ENCODE measurements at places on chromosomes 12 and 14.

DNA sequence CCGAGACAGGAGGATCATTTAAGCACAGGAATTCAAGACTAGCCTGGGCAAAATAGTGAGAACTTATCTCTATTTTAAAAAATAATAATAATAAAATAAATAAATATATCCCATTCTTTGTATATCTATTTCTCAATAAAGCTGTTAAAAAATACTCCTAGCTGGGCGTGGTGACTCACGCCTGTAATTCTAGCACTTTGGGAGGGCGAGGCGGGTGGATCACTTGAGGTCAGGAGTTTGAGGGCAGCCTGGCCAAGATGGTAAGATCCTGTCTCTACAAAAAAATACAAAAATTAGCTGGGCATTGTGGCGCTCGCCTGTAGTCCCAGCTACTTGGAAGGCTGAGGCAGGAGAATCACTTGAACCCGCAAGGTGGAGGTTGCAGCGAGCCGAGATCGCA, 75.7 kb upstream of the TBX3 start:
- no peak for DNase-seq

DNA sequence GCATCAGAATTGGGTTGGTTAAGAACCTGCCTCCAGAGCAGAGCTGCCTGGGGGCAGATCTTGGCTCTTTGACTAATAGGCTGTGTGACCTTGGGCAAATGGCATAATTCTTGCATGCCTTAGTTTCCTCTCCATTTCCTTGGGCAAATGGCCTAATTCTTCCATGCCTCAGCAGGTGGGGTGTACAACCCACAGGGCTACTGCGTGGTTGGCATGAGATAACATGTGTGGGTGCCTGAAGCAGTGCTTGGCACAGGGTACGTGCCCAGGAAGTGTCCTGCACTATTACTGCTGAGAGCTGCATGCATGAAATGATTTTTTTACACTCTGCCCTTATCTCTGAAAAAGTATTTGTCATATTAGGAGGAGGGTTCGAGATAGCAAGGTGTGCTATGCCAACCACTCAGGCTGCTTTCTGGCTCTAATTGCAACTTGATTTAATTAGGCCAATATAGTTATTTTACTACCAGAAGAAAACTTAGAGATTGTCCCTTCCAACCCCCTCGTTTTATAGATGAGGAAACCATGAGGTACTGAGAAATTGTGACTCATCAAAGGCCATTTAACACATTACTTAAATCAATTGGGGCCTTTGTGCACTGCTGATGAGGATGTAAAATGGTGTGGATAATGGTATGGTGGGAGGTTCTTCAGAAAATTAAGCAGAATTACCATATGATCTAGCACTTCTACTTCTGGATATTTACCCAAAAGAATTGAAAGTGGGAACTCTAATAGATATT, 161.6 kb upstream of the HIF1A start:
- DNase-seq = no peak

- DNase-seq = no peak
Measured at GRCh38 chr12:108839018-108839889, 18.1 kb downstream of the SSH1 start.

DNA sequence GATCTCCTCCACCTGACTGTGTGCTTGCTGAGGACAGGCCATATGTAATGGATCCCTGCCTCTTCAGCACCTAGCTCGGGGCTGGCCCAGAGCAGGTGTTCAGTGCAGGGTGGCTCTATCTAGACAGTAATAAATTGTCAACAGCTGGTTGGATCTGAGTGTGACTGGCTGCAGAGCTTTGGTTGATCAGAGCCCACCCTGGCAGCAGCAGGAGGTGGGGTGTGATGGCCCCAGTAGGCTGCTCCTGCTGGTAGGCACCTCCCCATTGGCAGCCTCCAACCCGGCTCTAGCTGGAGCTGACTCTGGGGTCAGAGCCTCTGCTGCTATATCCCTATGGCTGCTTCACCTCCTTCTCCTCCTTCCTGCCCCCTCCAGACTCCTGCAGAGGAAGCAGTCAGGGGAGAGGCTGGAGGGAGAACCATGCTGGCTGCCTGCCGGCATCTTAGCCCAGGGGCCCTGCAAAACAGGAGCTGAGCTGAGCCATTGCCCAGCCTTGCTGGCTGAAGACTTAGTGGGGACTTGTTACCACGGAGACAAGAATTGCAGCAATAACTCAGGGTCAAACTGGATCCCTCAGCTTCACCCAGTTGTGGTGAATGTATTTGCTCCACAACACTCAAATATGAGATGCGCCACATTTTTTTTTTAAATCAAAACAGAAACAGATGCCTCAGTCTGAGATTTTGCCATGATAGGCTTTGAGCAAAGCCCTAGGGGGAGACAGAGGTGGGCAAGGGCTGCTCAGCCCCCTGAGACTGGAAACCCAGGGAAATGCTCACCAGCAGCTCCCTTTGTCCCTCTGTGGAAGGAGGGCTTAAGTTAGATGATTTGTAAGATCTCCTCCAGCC, 22.2 kb downstream of the TMEM63C start:
- DNase-seq = no peak

DNA sequence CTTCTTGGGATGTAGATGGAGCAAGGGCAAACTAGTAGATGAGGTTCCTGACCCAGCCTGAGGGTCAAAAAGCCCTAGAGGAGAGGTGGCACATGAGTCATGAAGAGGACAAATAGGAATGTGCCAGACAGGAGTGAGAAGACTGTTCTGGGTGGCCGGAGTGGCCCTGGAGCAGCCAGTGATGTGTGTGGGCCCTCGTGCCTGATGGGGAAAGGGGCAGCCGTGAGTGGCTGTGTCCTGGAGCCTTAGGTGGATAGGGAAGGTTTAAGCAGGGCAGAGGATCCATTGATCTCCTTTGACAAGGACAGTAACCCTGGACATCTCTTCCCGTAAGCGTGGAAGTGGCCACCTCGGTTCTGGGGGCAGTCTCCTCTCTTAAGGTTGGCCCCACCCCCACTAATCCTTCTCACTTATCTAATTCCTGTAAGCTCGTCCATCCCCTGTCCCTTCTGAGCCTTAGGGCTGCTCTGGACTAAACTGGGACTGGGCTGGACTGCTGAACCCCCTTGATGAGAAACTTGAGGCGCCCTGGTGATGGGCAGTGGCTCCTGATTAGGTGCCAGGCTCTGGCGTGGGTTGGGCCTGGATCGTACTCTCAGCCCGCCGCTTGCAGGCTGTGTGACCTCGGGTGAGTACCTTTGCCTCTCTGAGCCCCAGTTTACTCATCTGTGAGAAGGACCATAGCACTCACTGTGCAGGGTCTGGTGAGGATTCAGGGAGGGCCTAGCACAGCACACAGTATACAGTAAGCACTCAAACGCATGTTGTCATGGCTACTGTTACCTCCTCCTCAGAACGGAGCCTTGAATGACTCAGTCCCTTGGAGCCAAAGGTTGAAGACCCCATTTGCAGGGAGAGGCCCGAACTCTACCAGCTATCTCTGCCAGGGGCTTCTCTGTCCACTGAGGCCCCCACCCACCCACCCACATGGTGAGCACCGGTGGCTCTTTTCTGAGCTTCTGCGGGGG, 4.0 kb downstream of the FAM222A start:
- no peak for DNase-seq

- DNase-seq = no peak
Measured at GRCh38 chr12:91926848-91927247, 218.8 kb downstream of the BTG1 start.

- DNase-seq = no peak
Measured at GRCh38 chr12:66623455-66623854, 55.4 kb downstream of the GRIP1 start.

GRCh38 chr12:47858511-47859266, 39.0 kb upstream of the HDAC7 start:
- no peak for DNase-seq

- no peak for DNase-seq
Measured at GRCh38 chr14:55387121-55387520, 24.5 kb downstream of the ATG14 start.

DNA sequence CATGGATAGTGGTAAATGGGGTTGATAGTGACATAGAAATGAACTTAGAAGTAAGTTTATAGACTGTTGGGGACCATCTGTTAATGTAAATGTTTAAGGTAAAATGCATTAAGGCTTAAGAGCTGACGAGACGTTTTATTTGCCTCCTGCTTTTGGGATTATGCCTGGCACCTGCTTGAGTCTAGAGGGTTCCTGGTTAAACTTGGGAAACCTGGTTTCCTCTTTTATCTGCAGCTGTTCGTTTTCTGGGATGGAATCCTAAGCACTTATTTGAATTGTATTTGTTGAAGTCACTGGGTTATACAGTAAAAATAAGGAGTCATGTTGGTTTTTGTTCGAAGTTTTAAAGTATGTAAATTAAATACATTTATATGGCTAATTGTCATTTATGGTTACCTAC, 914.7 kb downstream of the NRXN3 start:
- DNase-seq = no peak

DNA sequence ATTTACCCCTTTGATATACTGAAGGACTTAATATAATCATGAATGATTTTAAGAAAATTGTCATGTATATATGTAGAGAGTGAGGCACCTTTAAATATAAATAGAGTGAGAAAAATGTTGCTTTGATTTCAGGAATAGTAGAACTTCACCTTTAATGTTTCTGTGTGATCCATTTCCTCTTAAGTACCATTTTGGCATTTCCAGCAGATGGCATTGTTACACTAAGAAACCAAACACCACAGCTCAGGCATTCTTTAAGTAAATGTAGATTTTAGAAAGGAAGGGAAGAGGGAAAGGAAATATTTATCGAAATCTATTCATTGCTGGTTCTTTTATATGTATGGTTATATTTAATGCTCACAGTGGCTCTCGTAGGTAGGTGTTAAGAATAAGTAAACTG, 556.7 kb upstream of the FBXO33 start:
- no peak for DNase-seq

GRCh38 chr12:127496255-127496654, 770.7 kb upstream of the TMEM132C start:
- no peak for DNase-seq

GRCh38 chr14:104419865-104420505, 159.6 kb upstream of the C14orf180 start:
- no peak for DNase-seq

DNA sequence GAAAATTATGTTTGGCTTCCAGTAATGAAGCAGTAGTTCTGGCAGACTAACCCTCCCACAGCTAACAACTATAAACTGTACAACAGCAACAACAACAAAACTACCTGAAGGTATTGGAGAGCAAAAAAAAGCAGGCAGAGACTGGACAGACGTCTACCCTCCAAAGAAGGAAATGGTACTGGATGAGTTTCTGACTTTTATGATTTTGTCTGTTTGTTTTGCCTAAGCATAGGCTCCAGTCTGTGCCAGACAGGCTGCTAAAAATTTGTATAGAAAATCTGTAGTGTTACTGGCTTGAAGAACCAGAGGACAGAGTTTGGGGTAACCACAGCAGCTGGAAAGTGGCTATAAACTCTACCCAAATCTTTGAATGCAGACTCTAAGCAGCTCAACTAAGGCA, 131.3 kb downstream of the SLC25A47 start:
- no peak for DNase-seq

- no peak for DNase-seq
Measured at GRCh38 chr12:116465856-116466255, 93.3 kb upstream of the MAP1LC3B2 start.

GRCh38 chr12:89733579-89734201, 25.1 kb upstream of the ATP2B1 start:
- no peak for DNase-seq

DNA sequence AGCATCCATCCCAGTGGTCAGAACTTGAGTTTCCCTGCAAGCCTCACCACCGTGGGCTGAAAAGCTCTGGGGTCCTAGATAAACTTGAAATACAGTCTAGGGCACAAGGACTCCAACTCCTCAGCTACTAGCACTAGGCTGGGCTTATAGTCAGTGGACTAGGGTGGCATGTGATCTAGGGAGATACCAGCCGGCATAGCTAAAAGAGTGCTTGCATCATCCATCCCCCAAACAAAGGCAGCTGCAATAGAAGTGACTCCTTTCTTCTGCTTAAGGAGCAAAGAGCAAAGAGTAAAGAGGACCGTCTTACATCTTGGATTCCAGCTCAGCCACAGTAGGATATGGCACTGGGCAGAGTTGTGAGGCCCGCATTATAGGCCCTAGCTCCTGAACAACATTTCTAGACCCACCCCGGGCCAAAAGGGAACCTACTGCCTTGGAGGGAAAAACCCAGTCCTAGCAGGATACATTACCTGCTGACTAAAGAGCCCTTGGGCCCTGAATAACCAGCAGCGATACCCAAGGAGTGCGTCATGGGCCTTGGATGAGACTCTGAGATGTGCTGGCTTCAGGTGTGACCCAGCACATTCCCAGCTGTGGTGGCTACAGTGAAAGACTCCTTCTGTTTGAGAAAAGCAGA, 17.9 kb upstream of the SOS2 start:
- no peak for DNase-seq

DNA sequence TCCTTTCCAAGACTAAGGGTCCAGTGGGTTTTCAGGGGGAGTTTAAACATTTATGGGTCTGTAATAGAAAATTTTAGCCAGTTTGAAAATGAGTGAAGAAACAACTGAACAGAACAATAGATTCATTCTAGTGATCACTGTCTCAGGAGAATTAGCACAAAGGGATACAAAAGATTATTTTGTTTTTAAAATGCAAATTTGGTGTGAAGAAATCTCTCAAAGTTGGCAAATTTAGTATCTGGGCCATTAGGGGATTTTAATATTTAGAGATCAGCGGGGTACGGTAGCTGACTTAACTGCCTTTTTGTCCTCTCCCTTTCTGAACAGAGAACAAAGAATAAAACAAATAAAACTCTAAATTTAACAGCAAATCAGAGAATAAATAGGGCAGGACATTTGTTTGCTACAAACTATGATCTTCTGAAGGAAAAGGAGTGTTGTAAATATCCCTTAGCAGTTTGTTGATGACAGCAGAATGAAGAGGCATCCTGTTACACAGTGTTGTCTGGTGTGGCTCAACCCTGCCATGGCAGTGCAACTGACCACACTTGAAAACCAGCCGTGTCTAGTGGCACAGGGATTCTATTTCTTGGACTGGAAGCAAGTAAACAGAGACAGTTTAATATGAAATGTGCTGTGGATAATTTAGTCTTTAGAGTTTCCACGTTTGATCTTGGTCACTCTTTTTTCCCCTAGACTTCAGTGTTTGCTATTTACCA, 46.3 kb upstream of the LRTM2 start:
- no peak for DNase-seq

GRCh38 chr14:94368956-94369355, 19.4 kb downstream of the SERPINA1 start:
- no peak for DNase-seq

GRCh38 chr12:122064780-122065588, 13.6 kb upstream of the MLXIP start:
- no peak for DNase-seq

DNA sequence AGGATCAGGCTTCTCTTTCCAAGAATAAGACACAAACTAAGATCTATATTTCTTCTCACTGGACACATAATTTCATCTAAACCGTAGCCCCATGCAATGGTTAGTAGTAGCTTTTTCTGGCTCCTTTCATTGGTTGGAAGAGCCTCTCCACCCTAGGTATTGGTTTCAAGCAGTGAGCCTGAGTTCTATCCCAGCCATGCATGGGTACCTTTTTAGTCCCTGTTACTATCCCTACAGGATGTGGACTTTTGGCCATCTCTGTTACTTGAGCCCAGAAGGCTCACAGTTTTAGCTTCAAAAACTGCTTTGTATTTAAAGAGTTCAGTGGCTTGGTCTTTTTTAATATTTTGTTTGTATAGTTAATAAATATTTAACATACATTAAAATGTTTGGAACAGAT, 16.1 kb downstream of the PPM1A start:
- no peak for DNase-seq
